ENCODE measurements at places on chromosomes 2 and 18.

GRCh38 chr18:3889803-3890202, 439.8 kb downstream of the TGIF1 start:
- DNase-seq: no peak

DNA sequence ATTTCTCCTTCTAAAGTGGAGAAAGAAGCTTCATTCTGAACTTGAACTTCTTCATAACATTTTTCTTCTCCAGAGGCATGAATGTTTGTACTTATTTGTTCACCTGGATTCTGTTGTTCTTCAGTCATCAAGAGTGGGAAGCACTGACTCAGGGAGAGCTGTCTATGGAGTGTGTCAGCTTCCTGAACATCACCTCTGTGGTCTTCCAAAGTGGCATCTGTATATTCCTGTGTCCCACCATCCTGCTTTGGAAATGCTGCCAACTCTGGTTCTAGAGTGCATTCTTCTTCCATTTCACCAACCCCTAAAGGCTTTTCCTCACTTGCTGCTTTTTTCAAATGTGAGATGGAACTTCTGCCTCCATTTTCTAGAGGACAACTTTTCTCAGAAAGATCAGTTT, 59.5 kb downstream of the TTN start:
- DNase-seq: no peak

- DNase-seq: no peak
Measured at GRCh38 chr2:43421194-43421593, 174.6 kb downstream of the THADA start.

- no peak for DNase-seq
Measured at GRCh38 chr2:58594762-58595161, 353.6 kb upstream of the FANCL start.

DNA sequence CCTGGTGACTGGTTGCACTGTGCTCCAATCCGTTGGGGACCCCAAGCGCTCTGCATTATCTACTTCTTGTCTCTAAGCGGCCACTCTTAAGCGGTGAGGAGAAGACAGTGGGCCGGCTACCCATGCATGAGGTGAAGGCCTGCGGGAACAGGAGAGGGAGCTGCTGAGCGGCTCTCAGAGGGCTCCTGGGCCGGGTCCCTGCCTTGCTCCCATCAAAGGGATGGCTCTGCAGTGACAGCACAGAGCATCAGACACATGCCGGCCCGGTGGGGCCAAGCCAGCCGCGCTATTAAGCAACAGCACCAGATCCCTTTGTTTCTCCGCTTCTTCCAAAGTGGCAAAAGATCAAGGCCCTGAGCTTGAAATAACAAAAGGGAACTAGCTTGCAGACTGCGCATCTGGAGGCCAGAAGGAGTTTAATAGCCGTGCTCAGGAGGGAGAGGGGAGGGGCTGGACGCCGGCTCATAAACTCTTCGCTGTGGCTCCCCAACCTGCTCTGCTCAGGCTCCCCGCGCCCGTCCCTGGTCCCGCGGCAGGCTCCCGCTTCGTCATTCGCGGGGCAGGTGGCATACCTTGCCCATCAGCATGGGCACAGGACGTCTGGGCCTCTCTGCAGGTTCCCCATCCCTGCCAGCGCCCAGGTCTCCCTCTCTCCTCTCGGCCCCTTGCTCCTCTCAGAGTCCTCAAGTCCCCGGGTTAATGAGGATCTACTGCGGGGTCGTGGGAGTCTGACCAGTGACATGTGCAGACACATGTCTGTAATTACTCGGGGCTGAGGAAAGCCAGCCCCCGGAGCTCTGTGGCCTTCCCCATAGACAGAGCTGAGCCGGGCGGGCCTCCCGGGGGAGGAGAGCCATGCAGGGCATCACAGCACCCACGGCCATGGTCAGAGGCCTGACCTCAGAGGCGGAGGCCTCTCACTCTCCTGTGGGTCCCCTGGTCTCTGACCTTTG, 96.7 kb downstream of the ASB1 start:
- DNase-seq: no peak

- no peak for DNase-seq
Measured at GRCh38 chr2:33069894-33070651, 123.3 kb downstream of the LTBP1 start.

DNA sequence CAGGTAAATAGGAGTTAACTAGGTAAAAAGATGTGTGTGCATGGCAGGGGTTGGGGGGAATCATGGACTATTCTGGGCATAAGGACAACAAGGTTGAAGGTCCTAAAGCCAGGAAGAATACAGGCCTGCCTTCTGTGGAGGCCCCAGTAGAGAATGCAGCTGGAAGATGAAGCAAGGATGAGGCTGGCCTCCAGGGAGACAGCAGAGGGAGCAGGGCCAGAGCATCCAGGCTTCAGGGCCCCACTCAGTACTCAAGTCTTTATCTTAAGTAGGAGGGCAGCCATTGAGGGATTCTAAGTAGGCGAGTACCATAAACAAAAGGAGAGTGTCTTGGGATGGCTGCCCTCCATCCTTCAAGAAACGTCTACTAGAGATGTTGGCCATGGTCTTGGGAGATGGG, 101.8 kb upstream of the APCDD1 start:
- DNase-seq: no peak

GRCh38 chr18:24398540-24398939, 916 bp upstream of the OSBPL1A start:
- DNase-seq: no peak

Measured in NCI-H1092 (cell line).